Smooth muscle cell of the brain vasculature (primary cell): ENCODE measurements at places on chromosomes 16 and 17.
A peak's percentile ranks its signal among the peaks of the same experiment; 100 is the strongest.

GRCh38 chr16:22857296-22858025 lies 43.5 kb downstream of the HS3ST2 start:
- DNase-seq: no peak

GRCh38 chr17:12744298-12744697 lies 45.0 kb upstream of the ARHGAP44 start:
- DNase-seq: no peak

- DNase-seq: no peak
Observed at GRCh38 chr17:42982266-42982665, 1.9 kb downstream of the RUNDC1 start.

DNA sequence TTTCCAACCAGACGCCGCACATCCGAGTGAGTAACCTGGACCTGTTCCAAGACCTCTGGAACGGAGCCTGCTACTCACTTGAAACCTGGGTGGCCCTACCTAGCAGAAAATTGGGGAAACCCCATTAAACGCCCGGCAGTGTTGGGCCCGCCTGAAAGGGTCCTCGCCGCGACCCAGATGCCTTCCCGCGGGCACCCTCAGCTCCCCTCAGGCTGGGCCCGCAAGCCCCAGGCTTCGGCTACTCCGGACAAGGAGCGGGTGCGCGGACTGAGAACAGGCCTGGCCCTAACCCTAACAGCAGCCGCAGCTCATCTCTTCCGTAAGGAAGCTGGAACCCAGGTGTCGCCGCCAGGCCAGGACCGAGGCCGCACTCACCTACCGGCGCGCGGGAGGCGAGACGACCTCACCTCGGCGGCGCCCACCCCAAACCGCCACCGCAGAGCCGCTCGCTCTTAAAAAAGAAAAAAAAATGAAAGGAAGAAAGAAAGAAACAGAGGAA lies 344 bp downstream of the PSME3IP1 start:
- no peak for DNase-seq

- peak; percentile 62 for DNase-seq
Observed at GRCh38 chr17:32909787-32910369, 18.1 kb upstream of the TMEM98 start.

- no peak for DNase-seq
Observed at GRCh38 chr17:8557176-8557806, 73.2 kb downstream of the MYH10 start.

DNA sequence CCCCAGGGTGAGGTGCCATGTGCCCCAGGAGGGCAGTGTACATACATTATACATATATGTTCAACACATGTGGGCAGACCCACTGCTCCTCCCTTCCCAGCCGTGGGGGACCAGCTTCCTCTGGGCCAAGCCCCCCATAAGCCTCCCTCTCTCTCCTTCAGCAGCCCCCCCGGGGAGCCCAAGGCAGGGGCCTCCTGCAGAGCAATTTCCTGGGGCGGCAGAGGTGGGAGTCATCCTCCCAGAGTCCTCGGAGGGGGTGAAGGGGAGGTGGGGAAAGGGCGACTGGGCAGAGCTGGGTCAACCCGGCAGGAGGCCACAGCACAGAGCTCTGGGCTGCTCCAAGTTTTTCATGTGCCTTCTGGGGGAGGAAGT lies 235.1 kb downstream of the ZNF423 start:
- DNase-seq: no peak

DNA sequence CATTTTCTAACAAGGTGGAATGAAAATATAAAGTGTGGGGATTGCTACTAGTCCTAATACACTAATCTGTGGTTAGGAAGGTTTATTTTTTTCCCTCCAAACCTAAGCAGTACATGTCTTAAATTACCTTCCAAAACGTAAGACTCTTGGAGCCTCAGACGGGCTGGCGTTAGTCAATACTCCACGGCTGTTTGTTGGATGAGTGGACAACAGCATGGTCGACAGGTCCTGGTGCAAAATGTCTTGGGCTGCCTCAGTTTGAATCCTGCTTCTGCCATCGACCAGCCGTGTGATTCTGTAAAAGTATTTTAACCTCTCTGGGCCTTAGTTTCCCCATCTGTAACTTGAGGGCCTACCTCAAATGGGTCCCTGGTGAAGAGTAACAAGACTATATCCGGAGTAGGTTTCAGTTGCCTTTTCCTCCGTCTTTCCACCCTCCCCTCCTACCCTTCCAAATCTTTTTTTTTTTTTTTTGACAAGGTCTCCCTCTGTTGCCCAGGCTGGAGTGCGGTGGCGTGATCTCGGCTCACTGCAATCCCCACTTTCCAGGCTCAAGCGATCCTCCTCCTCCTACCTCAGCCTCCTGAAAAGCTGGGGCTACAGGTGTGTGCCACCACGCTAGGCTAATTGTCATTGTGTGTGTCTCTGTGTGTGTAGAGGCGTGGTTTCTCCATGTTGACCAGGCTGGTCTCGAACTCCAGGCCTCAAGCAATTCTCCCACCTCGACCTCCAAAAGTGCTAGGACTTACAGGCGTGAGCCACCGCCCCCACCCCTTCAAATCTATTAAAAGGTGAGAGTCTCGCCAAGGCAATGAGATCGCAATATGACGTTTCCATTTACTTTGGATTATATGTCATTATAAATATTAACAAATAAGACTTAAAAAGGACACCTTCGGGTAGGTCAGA lies 5.8 kb downstream of the SCGB1C2 start:
- DNase-seq: no peak

DNA sequence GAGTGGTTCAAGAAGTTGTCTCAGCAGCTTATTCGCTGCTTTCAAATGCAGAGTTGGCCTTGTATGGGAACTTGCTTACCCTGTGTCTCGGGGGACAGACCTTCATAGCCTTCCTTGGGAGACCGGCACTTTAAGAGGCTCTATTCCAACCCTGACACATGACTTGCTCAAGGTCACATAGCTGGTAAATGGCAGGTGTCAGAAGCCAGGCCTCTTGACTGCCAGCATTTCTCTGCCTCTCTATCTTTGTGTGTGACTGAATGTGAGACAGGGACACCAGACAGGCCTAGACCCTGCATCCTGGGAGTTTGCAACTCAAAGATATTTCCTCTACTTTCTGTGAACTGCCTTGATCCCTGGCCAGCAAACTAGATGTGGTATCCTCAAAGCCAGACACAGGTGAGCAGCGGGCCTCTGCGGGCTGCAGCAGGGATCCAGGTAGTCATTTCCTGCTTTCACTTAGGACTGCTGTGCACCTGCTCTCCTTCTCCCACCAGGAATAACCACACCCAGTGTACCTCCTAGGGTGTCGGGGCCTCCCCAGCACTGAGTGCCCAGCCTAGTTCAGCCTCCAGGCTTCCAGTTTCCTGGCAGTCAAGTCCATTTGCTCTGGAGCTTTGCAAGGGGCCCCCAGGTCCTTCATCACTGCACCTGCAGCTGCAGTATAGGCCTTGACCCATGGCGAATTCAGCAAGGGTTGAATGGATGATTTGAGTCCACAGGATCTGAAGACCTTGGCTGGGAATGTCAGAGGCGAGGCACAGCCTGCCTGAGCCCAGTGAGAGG lies 116.6 kb upstream of the TNRC6C start:
- DNase-seq: no peak

DNA sequence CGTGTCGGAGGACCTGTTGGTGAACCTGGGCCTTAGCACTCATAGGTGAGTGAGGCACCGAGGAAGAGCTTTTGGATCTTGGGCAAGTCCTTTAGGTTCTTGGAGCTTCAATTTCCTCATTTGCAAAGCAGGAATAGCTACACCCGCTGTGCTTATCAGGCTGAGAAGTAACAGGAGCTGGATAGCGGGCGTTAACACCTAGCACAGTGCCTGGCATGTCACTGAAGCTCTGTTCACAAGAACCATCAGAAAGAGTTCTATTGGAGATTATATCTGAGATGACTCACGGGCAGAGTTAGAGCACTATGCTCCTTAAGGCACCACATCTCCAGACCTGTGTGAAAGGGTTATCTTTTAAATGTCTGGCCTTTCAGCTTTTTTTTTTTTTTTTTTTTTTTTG lies 12.8 kb downstream of the MEOX1 start:
- DNase-seq: no peak

DNA sequence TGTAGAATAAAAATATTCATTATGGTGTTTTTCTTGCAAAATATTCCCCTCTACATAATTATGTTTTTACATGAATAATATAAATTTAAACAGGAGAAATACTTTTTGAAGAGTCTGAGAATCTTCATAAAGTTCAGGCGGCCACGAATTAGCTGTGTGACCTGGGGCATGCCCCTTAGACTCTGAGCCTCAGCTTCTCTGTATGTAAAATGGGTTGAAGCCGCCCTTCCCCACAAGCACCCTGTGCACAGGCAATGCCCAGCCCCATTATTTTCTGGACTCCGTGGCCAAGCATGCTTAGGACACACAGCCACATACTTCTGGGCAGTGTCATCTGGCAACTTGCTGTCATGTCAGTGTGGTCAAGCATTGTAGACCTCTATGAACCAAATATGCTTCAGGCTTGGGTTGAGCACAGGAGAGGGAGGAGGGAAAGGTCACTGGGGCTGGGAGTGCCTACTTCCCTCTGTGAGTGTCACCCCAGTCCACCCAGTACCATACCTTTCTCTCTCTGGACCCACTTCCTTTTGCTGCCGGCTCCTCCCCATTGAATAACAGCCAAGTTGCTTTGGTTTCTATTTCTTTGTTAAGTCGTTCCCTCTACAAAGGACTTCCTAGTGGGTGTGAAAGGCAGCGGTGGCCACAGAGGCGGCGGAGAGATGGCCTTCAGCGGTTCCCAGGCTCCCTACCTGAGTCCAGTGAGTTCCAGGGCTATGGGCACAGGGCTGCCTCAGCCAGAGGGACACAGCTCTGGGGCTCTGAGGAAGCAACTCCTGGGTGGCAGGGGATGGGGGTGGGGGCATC lies at the start of gene LGALS9:
Gene LGALS9 (plus strand): TSS at position 582 of the 804 bp plus-strand sequence. CDS start 78 bp downstream, at position 660.
- no peak for DNase-seq

DNA sequence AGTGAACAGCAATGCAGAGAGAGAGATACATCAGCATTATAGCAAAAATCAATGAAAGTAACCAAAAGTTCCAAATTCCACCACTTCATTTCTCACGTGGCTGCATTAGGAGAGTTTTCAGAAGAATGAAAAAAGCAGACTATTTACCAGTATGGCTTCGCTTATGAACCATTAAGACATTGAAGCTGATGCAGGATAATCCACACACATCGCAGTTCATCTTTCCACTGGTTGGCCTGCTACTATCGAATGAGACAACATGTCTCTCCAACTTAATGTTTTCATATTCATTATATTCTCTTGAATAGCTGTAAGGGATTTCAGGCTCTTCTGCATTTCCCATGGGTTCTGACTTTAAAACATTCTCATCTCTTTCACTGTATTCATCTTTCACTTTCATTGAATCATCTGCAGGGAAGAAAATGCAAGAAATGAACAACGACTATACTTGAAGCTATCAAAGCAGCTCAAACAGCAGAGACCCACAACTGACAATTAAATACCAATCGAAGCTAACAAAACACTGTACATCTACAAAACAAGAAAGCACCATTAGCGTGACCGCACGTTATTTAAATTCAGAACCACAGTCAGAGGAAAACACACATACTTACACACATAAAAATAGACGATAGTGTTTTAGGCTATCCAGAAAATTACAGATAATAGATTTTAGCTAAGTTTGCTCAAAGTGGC lies 54.9 kb downstream of the GRB7 start:
- DNase-seq: no peak

DNA sequence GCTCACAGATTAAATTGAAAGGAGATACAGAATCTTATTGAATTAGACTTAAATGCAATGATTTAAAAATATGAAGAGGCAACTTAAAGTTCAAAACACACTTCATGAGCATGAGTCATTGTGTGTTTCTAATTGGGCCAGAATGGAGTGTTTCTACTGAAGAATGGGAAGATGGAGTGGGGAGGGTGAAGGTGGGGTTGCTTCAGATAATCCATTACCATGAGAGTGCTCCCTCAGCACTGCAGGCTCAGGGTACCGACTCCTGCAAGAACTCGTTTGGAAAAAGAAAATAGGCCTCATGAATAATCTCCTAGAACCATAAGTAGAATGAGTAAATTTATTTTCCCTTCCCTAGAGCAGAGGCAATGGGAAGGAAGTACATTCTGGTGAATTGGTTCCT lies 372.8 kb downstream of the TOX3 start:
- no peak for DNase-seq

DNA sequence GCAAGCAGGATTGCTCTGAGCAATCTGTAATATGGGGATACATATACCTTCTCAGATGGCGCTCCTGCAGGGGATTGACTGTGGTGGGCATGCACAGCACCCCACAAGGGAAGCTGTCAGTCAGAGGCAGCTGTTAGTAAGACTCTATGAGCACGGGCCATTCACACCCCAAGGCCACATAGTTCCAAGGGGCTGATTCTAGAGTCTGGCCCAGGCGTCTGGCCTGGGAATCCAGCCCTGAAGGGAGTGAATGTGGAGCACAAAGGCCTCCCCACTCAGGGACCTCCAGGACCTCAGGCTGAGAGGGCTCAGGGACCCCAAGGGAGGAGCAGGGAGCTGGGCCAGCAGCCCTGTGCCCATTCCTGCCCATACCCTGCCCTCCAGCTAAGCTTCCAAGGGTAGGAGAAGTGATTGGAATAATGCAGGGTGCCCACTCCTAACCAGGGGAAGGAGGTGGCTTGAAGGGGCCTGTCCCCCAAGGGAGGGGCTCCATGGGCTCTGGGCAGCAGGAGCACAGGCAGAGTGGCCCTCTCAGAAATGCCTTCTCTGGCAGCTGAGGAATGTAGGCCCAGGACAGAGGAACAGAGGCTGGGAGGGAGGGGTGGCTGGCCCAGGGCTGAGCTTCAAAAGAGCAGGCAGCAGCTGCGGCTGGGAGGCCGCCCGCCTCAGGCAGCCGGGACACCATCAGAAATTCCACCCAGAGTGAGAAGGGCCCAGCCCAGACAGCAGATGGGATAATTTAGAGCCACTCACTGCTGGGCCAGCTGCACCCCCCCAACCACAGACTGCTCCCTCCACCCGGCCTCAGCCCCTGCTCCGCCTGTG lies 48.9 kb upstream of the MRPS23 start:
- DNase-seq: no peak

DNA sequence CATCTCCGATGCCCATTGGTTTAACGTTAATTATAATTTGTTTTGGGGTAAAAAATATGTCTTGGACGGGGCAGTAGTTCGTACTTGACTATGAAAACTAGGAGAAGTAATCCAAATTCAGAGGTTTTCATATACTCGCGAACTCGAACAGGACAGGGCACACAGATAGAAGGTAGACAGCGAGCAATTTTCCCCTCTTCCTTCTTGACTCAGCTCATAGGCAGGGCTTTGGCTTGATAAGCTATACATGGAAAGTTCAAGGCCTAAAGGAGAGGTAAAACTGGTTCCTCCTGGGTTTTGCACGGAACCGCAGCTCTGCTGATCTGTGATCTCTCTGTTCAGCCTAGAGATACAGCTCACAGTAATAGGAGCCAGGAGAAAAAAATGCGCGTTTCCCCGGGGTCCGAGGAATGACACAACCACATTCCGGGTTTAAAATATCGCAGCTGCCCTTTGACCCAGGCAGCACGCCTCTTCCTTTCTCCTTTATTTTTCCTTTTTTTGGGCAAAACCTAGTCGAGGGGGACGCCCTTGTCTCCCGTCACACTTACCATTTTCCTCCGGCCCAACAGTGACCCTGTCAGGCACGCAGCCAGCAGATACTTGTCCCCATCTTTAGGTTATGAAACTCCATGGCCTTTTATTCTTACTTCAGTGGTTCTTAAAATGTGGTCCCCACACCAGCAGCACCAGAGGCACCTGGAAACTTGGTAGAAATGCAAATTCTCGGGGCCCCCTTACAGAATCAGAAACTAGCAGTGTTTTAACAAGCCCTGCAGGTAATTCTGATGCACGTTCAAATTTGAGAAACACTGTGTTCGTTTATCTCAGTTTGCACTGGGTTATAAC lies 1.7 kb upstream of the LASP1 start:
- no peak for DNase-seq
